ENCODE measurements at places on chromosomes 5 and 9.
A peak's percentile ranks its signal among the peaks of the same experiment; 100 is the strongest.

GRCh38 chr9:132670457-132671391 lies at the start of gene GTF3C4:
GTF3C4 (plus strand) TSS chr9:132670464; CDS start chr9:132670599, 135 bp downstream.
- DNase-seq = no peak

- no peak for DNase-seq
Observed at GRCh38 chr5:41213340-41213739, at the start of gene C6. C6 (minus strand) TSS chr5:41213532; CDS start chr5:41203230, 10,302 bp downstream.

DNA sequence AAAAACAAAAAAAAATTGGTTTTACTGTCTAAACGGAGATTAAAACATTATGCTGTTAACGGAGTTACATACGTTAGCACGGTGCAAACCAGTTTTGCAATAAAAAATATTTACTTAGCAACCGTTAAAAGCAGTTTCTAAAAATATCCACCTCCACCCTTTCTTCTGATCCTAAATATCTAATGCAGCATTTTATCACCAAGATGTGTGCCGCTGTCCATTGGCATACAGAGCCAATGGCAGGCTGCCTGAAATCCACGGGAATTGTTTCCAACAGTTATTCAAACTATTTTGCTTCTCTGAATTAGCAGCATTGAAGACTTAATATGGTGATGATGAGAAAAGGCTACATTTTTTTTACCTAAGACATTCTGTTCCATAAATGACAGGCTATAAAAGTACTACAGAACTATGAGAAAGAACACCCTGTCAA lies 61.6 kb downstream of the CSNK1A1 start:
- no peak for DNase-seq

DNA sequence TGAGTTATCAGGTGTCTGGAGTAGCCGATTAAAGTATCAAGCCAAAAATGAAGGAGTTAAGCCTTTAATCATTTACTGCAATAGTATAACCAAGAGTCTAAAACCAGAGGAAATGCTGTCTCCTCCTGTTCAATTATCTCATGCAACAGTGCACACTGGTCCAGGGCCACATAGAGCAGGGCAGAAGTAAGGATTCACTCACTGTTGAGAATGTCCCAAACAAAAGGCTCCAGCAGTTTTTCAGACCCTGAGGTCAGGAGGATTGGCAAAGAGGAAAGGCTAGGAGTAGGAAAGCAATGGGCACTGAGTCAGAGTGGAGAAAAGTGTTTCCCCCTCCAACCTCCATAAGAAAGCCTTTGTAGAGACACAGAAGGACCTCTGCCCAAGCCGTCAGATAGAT lies 168.2 kb downstream of the RNF180 start:
- DNase-seq = no peak

DNA sequence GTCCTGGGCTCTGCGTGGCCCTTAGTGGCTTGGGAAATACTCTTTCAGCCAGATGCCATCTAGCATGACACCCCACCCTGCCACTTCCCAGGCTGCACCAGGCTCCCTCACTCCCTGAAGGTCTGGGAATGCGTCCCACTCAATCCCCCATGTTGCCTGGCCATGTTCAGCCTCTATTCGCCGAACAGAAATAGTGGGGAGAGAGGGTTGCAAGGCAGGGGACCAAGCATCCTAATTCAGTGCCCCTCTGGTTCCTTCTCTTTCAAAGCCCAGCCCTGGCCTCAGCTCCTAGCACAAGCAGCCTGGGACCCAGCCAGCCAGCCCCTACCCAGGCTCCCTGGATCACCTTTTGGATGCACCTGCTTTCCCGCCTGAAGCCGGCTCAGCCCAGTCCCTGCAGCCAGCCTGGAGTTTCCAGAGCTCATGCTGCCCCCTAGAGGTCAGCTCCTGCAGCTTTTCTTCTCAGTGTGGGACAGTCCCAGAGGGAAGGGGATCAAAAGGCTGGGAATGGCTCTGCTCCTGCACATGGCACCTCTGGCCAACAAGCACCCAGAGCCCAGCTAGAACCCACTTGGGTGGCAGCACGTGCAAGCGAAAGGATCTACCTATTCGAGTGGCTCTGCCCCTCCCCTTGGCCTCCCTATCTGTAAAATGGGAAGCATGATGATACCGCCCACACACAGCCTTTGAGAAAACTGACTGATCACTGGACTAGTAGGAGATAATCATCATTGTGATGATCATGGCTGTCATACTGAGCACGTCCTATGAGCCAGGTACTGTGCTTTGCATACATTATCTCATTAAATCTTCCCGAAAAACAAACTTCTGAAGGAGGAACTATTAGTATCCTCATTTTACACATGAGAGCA lies 48.7 kb upstream of the C5orf58 start:
- DNase-seq = peak; percentile 50

GRCh38 chr9:124214116-124214515 lies 43.6 kb upstream of the NEK6 start:
- no peak for DNase-seq

- no peak for DNase-seq
Observed at GRCh38 chr5:109324931-109325330, 84.8 kb downstream of the PJA2 start.

GRCh38 chr5:140141241-140141640 lies 15.5 kb downstream of the IGIP start:
- no peak for DNase-seq

- DNase-seq = no peak
Observed at GRCh38 chr5:112069329-112069728, 312.3 kb upstream of the NREP start.
